Progenitor cell of endocrine pancreas (in vitro differentiated cells): ENCODE measurements at places on chromosomes 1 and 21. TPM values are rescaled to one million over a fixed set of nuclear protein-coding genes. Genes with fewer than 3 reads are reported as not detected.
A peak's percentile ranks its signal among the peaks of the same experiment; 100 is the strongest.

Gene FLG
- total RNA-seq, result not detected in 2 replicates

Gene SLC5A9
- total RNA-seq, result 7.2 and 8.8 TPM in 2 replicates

Gene IL20
- not detected in 2 replicates for total RNA-seq

Gene GMEB1
- total RNA-seq, result 18.5 and 18.8 TPM in 2 replicates

Gene OPRD1
- total RNA-seq, result 0.67 and 0.71 TPM in 2 replicates

Gene OR2M3
- total RNA-seq, result not detected in 2 replicates

Gene BRDT
- total RNA-seq, result not detected in 2 replicates

Gene SHISAL2A
- 0.29 and 0.38 TPM in 2 replicates for total RNA-seq

Gene ACTL8
- not detected in 2 replicates for total RNA-seq

Gene GRHL3
- total RNA-seq, result 4.9 and 5.7 TPM in 2 replicates

Gene CCDC27
- not detected in 2 replicates for total RNA-seq

DNA sequence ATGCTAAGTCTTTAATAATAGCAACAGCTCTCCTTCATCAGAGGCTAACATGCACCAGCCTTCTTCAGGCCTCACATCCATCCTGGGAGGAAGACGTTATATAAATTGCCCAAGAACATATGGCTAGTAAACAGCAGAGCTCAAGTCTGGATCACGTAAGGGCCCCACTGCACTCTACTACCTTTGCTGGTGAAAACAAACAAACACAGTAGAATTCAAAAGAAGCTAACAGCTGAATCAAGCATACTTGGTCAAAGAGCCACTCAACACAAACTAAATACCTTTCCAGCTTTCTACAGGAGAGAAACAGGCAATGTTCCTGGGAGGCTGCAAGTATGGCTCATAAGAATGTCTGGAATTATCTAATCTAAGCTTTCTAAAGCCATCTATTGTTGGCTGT, 66.0 kb downstream of the WLS start:
- no peak for DNase-seq

DNA sequence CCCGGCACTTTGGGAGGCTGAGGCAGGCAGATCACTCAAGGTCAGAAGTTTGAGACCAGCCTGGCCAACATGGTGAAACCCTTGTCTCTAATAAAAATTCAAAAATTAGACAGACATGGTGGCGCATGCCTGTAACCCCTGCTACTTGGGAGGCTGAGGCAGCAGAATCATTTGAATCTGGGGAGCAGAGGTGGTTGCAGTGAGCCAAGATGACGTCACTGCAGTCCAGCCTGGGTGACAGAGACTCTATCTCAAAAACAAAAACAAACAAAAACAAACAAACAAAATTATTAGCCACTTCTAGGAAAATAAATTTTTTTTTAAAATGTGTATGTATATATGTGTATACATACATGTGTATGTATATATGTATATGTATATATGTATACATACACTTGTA, 320.3 kb upstream of the ADGRL4 start:
- DNase-seq, result no peak

GRCh38 chr1:158930504-158930903, 848 bp upstream of the PYHIN1 start:
- no peak for DNase-seq

GRCh38 chr1:64942118-64942517, 24.2 kb downstream of the JAK1 start:
- no peak for DNase-seq

DNA sequence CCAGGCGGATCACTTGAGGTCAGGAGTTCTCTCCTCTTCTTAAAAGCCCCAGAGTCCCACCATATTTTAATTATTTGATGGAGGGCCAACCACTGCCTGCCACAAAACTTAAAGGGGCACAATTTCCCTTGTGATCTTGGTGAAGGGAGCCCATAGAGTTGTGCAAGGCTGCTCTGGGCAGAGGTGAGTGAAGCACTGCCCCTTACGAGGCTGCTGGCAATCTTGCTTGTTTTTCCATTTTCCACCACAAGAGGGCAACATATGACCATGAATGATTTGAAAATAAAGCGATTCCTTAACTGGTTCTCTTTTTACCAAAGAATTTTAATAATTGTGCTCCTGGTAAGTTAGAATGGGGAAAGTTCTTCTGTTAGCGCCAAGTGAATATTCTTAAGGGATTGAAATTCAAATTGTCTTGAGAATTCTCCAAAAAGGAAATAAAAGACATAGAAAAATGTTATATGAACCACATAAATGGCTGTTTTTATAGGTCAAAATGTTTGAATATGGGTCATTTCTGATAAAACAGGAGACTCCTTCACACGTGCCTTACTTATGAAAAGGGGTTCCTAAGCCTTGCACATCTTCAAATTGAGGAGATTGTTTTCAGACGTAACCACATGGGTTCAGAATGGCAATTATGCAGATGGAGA, 22.7 kb downstream of the PGM1 start:
- peak; percentile 57 for DNase-seq

DNA sequence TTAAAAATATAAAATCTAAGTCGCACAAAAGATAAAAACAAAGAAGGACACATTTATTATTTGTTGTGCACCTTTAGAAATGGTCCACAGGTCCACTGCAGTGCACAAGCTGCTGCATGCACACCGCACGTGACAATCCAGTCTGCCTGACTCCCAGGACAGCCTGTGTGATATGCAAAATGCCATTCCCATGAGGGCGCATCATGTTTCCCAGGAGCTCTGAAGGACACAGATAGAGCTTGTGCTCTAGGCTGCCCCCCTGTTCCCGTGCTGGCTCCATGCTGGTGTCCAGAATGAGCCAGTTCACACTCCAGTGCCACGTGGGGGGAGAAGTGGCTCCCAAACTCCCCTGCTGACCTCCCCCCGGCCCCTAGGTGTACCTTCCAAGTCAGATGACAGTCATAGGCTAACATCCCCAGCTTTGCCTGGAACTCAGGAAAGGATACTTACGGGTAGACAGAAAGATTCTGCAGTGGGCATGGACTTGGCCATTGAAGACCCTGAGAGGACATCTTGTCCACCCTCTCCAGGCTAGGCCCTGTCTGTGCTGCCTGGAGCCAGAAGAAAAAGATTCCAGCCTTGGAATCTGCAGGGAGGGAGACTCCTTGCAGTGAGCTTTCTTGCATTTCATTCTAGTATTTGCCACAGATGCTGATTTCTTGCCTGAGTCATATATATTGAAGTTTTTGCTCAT, 26.3 kb downstream of the RAB7B start:
- no peak for DNase-seq

DNA sequence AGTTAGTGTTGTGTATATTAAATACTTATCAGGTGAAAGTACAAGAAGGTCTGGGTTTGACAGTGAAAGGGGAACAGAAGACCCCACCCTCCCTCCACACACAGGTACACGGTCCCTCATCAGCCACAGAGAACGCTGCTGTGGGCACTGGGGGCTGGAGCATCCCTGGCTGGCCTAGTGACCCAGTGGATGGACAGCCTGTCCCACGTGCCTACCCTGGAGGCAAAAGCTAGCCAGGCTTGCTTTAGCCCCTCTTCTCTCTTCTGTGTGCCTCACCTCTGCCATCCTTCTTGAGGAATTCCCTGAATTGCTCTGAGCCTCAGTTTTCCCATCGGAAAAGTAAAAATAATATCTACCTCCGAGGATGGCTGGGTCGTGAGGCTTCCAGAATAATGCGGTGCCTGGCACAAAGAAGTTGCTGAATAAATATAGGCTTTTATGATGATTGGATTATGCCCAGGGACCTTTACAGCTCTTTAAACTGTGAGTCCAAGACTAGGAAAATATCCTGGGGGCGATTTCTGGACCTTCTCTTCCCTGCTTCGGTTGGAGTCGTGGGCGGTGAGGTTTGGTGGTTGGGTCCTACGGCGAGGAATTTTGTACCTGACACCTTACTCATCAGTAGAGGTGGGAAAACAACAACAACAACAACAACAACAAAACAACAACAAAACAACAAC, 918 bp downstream of the IFNLR1 start:
- DNase-seq, result no peak

DNA sequence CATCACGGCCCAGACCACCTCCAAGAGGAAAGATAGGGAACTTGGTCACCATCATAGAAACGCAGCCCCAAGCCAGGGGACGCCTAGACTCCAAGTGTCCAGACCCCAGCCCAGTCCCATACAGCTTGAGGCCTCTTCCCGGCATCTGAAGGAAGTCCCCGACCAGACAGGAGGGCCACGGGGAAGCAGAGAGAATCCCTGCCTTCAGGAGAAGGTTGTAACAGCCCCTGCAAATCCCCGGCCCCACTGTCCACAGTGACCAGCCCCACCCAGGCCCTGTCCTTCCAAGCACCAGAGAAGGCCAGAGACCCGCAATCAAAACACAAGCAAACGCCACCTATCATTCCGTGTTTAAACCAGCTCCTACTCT, 1.7 kb downstream of the SLC19A1 start:
- DNase-seq, result no peak

DNA sequence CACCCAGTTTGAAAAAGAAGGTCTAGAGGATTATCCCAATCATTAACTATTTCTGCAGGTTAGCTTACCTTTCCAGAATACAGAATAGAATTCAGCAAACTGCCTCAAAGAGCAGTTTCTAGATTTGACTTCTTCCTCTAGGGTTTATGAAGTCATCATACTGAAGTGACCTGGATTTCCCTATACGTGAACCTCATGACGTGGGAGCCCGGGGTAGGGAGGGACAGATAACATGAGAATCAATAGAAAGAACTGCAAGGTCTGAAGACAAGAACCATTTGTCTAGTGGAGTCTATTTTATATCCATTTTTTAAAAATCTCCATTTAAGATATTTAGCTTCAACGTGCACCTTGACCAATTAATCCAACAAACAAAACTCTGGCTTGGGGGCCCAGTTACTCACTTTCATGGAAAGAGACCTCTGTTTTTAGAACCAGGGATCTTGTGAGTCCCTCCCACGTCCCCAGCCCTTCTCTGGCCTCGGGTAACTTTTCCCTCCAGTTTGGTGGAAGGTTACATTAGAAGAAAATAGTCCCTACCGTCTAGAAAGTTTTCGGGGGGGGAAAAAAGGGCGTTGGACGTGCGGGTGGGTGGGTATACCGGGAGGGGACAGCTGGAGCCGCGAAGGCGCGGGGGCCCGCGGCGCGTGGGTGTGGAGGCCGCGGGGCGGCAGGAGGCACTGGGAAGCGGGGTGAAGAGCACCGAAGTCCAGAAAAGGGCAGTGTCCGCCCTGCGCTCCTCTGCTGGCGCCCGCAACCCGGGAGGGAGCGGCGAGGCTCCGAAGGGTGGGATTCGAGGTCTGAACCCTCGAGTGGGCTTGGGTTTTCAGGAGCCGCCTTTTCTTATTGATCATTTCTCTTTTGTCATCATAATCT, 13.8 kb upstream of the POGZ start:
- DNase-seq, result peak; percentile 25

- no peak for DNase-seq
Measured at GRCh38 chr1:214861615-214862014, 220.9 kb upstream of the KCNK2 start.

GRCh38 chr1:71921935-71922559, 360.3 kb downstream of the NEGR1 start:
- DNase-seq, result no peak

GRCh38 chr1:178724376-178724727, 692 bp upstream of the RALGPS2 start:
- no peak for DNase-seq

DNA sequence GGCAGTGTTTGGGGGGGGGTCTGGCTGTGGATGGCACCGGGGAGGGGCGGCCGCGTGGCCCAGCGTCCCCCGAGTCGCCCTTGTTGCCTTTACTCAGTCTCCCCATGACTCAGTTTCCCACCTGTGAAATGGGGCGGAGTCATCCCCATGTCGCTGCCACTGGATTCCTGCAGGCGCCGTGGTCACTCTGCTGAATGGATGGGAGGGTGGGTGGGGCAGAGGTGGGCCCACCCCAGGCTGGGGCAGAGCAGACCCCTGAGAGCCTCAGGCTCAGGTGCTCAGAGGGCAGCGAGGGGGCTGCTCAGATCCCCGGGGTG, 2.0 kb downstream of the COL6A1 start:
- no peak for DNase-seq

DNA sequence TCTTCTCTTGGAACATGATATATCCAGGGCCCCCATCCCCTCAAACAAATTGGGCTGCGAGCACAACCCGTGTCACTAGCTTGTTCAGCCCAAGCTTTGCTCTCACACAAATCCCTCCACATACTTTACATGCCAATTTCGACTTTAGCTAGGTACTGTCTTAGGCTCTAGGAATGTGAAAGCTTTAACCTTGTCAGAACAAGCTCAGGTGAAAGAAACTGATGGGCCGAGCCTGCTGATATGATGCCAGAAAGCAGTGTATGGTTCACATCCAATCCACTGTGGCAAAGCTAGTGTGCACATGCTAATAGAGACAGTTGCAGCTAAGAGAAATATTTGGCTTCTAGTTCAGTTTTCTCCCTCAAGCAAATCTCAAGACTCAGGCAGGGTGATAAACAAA, 79.5 kb downstream of the TNFSF18 start:
- DNase-seq, result no peak

DNA sequence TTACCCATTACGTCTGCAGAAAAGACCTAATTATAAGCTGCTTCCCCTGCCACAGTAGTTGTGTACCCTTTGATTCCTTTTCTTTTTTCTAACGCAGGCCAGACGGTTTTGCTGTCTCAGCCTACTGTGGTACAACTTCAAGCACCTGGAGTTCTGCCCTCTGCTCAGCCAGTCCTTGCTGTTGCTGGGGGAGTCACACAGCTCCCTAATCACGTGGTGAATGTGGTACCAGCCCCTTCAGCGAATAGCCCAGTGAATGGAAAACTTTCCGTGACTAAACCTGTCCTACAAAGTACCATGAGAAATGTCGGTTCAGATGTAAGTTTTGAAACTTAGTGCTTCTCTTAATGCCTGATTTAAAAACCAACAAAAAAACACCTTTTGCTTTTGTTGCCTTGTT, 35.8 kb downstream of the ATF6 start:
- no peak for DNase-seq

- no peak for DNase-seq
Measured at GRCh38 chr21:35896060-35896459, 164.3 kb downstream of the SETD4 start.

DNA sequence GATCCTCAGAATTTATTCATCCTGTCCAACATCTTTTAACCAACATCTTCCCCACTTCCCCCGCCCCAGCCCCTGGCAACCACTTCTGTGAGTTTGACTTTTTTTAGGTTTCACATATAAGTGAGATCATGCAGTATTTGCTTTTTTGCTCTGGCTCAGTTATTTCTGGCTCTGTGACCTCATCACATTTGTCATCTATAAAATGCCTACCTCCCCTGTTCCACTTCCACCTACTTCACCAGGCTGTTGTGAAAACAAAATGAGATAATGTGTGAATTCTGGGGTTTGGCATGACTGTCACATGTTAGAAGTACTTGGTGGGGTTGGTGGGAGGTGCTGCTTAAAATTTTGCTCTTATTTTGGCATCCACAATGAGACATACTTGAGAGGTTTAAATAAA, 18.4 kb downstream of the HHAT start:
- DNase-seq, result no peak

DNA sequence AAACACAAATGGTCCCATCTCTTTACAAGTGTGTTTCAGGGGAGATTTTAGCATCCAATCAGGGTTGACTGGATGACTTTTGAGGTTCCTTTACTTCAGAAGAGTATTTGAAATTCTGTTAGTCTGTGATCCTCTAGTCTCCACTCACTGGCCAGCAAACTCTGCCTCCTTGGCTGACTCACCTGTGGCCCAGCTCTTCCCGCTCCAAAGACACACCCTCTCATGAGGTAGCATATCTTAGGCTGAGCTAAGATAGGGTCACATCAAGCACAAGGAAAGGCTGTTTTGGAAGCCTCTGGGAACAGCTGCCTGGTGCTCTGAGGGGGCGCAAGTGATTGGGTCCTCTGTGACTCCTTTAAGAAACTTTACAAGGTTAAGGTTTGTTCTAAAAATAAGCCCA, 102.3 kb upstream of the FGGY start:
- DNase-seq, result no peak
